CD4-positive, alpha-beta T cell treated with Interleukin-15 for 4 hours (primary cell): ENCODE measurements at places on chromosomes 4 and X.
A peak's percentile ranks its signal among the peaks of the same experiment; 100 is the strongest.

DNA sequence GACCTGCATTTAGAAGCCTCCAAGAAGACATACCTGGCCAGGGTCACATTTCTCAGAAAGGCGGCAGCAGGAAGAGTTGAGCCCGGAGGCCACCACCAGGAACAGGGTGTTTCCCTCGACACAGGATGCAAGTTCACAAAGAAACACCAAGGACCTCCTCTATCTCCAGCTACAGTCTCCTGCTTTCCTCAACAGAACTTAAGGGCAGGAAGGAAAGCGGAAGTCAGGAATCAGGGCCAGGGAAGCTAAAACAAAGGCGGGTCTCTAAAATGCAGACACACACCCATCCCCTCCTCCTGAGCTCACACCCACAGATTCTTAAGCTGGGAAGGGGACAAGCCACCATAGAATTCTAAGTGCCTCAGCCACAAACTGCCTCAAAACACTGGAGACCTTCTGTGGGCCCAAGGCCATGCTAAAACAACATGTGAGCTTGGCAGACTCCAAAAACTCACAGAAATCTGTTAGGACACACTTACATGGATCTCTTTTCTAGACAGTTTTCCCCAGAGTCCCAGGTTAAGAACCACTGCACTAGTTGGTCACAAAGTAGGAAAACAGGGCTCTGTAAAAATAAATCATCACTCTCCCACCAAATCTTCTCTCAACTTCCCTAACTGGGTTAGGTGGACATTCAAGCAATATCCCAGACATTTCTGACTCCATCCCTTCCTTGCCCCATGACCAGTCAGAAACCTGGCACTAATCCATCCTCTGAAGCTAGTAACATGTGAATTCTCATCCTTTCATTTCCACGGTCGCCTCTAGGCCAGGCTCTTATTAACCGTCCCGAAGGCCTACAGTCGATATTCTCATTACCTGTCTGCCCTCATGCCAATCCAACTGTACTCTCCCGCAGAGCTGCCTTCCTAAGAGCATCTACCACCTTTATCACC lies 163.2 kb downstream of the APBB2 start:
- DNase-seq: no peak

- DNase-seq: peak; percentile 47
Observed at GRCh38 chr4:79917246-79917645, 155.8 kb downstream of the ANTXR2 start.

DNA sequence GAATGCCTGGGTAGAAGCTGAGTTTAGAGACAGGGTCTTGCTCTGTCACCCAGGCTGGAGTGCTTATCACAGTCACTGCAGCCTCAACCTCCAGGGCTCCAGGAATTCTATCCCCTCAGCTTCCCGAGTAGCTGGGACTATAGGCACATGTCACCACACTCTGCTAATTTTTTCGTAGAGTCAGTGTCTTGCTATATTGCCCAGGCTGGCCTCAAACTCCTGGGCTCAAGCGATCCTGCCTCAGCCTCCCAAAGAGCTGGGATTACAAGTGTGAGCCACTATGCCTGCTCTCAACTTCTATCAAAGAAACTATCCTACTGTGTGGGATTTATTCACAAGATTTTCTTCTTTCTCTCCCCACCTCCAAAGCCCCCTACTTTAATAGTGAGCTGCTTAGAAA lies 15.7 kb downstream of the MAPK10 start:
- DNase-seq: no peak

DNA sequence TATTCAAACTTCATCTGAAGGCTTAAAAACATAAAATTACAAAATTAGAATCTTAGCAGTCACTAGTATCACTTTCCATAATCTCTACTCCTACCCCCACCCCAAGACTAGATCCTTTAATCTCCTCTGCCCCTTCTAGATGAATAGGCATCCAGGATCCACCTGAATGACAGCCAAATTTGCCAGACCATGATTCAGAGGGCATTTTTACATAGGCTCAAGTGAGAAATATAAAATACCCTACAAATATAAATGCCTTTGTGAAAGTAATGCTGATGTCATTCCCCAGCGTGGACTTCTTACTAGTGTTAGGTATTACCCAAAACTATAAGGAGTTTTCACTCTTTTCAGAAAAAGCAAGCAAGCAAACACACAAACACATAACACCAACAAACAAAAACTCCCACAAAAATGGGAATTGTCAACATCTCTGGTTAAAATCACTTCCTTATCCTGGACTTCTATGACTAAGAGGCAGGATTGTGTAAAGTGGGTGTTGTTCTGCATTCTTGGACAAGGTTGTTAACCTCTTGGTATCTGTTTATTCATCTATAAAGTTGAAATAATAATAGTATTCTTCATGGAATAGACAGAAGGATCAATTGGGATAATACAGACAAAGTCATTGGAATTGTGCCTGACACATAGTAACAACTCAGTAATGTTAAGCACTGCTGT lies 51.3 kb upstream of the TMPRSS11F start:
- no peak for DNase-seq

- DNase-seq: no peak
Observed at GRCh38 chr4:140363558-140363957, 9.9 kb upstream of the SCOC start.

- DNase-seq: no peak
Observed at GRCh38 chrX:135411893-135412292, 9.9 kb upstream of the SMIM10L2A start.

GRCh38 chr4:81685104-81685503 lies 213.4 kb upstream of the RASGEF1B start:
- DNase-seq: no peak

DNA sequence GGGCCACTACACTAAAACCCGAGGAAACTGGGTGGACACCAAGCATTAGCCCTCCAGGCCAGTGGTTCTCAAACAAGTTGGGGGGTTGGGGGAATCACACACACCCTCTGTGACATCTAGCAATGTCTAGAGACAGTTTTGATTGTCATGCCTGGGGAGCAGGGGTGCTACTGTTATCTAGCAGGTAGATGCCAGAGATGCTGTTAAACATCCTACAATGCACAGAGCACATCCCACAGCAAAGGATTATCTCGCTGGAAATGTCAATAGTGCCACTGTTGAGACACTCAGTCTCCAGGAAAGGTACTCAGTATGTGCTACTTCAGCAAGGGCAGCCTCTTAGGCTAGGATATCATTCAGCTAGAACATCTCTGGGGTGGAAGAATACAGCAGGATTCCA lies 1.3 kb downstream of the SMC1A start:
- no peak for DNase-seq
